ENCODE measurements at places on chromosomes 5 and 9.

DNA sequence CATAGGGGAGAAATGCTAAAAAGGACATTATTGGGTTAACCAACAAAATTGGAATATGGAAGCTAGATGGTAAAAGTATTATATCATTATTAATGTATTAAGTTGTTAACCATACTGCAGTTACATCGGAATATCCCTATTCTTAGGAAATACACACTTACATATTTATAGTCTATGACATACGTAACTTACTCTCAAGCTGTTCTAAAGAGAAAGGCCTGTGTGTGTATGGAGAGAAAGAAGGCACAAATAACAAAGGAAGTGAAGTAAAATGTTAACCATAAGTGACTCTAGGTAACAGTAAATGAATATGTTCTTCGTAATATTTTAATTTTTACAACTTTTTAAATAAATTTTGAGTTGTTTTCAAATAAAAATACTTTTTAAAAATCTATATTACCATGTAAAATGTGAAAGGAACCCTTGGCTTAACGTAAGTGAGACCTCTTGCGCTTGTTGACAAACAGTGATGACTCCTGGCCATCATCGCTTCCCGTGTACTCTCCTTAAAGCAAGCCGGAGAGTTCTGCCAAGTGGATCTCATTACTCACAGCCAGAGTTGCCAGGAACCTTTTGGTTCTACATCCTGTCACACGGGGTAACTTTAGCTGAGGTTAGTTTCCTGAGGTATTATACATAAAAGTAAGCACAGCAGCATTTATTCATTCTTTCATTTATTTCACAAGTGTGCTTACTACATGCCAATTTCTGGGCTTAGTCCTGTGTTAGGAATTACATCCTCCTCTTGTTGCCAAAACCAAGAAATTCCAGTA lies 165.4 kb downstream of the EPB41L4A start:
- no peak for DNase-seq

DNA sequence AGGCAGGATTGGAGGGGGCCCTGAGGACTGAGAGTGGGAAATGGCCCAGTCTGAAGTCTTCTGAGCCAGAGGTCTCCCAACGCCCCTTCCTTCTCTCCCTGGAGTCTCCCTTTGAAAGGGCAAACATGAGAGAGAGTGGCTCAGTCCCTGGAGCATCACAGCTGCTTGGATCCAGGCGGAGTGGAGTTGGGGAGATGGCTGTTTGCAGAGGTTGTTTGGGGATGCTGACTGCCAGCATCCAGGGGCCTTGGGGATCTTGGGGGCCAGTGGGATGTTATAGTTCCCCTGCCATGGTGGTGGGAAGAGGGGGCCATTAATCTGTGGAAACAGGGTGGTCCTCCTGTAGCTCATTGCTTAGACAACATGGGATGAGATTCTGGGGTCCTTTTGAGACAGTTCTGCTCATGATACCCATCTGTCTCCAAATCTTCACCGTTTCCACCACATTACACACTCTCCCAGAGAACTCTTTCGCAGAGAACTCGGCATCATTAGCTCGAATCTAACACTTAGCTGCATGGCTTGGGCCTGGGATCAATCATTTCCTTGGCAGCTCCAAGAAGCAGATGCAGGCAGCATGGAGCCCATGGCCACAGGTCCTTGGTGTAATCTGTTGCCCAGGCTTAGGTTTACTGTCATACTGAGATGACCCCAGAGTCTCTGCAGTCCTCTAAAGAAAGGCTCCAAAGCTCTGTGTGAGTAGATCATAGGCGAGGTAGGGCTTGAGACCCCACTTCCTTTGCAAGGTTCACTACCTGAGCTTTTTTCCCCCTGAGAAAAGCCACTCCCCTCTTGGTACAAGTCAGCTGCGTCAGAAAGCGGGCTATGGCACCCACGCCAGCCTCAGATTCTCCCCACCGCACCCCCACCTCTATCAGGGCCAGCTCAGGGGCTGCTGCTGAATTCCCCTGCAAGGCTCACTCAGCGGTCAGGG lies 54.4 kb upstream of the SH3PXD2B start:
- DNase-seq, result no peak

DNA sequence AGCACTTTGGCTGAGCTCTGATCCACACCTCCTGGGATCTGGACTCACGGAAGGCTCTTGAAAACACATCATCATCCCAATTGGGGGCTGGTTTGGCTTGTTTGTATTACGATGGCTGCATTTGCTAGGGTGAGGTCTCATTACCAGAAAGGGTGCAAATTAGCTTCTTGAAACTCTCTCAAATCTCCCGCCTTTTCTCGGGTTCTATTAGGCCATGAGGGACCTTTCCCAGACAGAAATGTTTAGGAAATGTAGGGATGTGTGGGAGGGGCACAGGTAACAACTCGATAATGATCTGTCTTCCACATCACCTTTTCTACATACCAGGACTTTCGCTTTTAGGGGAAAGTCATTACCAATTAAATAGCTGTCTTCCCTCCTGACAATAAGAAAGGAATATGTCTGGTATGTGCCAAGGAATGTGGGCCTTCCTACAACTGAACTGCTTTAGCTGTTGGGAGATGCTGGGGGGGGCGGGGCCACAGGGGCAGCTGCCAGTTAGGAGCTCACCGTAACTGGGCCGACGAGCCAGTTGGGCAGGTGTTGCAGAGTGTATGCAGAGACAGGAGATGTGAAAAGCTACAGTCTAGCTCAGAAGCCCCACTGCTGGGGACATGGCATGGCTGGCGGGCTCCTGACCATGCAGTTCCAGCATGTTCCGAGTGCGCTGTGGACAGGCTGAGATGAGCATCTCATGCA lies 71.2 kb downstream of the AK8 start:
- DNase-seq, result no peak

- no peak for DNase-seq
Observed at GRCh38 chr9:98864281-98865174, 57.1 kb downstream of the GALNT12 start.

DNA sequence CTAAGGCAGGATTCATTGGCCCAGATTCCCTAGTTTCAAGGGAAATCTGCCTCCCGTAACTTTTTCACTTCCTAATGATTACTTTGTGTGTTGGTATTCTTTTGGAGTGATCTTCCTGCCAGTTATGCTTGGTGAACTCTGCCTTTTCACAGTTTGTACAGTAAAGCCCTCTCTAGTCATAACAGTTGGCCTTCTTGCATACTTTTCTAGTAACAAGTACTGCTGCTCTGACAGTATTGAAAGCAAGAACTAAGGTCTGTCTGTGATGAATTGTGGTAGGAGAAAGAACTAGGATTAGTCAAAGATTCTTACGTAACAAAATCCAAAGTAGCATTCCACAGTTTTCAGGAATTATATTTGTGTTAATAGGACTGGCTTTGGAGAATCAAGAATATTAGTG lies 1457.2 kb upstream of the WWC1 start:
- no peak for DNase-seq

GRCh38 chr5:110064603-110065268 lies 375.0 kb downstream of the MAN2A1 start:
- DNase-seq, result no peak

DNA sequence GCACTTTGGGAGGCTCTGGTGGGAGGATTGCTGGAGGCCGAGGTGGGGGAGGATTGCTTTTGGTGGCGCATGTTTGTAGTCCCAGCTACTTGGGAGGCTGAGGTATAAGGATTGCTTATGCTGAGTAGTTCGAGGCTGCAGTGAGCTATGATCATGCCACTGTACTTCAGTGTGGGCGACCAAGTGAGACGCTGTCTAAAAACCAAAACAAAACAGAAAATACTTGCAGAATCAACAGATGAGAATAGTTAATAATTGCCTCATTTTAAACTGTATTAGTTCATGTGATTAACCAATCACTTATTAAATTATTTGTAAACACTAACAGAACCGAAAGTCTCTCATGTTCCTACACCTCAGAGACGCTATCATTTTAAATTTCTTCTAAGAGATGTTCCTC lies 118.1 kb downstream of the CCDC171 start:
- DNase-seq, result no peak

DNA sequence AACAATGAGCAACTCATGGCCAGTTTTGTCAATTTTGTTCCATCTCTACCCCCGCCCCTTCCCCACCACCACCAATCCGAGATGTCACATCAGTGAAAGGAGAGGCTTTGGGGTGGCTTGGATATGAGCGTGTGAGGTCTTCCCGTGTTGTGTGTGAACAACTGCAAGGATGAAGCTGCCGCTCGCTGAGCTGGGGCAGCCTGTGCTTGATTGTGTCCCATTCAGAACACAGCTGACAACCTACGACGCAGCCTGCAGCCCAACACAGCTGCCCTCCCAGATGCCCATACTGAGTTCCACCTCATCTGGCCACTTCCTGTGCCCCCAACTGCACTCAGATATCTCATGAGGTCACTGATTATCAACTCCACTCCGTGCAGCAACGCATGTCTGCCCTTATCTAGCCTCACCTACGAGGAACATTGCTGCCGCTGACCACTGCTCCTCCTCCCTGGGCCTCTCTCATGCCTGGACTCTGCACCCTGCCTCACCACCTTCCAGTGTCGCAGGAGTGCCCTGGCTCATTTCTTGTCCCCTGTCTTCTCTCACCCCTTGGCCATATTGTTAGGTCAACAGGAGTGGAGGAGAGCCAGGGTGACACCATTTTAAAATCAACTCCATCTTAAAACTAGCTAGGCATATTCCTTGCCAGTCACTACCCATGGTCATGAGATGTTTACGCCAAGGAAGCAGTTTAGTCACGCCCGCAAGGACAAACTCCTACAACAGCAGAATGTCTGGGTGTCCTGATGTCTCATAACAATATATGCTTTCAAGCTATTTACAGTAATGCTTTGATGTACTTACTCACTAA lies 7.3 kb upstream of the IL4 start:
- no peak for DNase-seq

DNA sequence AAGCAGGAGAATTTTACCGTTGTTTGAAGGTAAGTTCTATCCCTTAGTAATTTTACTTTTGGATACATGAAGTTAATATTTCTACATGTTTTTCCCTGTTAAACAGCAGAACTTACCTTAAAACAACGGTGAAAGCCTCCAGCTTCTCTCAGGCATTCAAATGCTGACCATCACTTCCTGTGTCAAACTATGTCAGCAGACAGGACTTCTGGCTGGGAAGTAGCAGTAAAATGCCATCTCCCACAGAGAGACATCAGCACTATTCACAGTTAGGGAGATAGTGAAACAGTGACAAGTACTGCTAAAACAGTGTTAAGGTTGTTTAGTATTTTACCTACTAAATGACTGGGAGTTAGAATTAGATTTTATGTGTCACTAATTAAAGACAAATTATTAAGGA lies 34.2 kb upstream of the GOLGA1 start:
- no peak for DNase-seq

DNA sequence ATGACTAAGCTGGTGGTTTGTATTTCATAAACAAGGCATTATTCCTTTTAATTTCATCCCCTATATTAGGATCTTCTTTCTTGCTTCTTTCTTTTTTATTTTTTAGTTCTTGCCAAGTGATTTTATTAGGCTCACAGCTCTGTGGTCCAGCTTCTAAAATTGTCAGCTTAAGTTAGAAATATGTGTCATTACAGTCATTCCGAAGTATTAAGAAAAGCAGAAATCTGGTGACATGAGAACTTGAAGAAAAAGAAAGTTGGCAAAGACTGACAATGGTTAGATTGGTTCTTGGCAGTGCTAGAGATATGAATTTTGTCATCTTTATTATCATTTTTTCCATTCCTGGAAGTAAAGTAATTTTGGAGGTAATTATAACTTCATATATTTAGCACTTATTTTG lies 166.5 kb upstream of the PRR16 start:
- DNase-seq, result no peak

DNA sequence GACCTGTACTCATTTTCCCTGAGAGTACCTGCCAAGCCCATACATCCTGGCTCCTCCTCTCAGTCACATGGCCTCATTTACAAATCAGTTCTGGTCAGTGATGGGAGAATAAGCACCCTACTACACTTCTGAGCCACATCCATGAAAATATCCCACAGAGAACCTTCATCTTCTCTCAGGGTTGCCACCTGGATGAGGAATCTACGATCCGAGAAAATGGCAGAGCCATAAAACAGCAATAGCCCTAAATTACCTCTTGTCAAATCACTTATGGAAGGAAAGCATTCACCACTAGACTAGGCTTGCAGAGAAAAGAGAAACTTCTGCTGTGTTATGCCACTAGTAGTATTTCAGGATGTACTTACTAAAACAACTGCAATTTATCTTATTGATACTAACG lies 324.8 kb downstream of the BNC2 start:
- no peak for DNase-seq

GRCh38 chr5:125835293-125836172 lies 587.7 kb upstream of the GRAMD2B start:
- DNase-seq, result no peak
